ENCODE measurements at places on chromosomes 2 and 18. TPM values are rescaled to one million over a fixed set of nuclear protein-coding genes. Genes with fewer than 3 reads are reported as not detected.

Gene IL1R1
- polyA plus RNA-seq, result 31.2 TPM

Gene CDH19
- 0.40 TPM for polyA plus RNA-seq

Gene TGFA
- 16.2 TPM for polyA plus RNA-seq

Gene IL36RN
- polyA plus RNA-seq, result not detected

Gene TMEM163
- 2.4 TPM for polyA plus RNA-seq

Gene COX7A2L
- polyA plus RNA-seq, result 164 TPM

Gene PPP1R1C
- polyA plus RNA-seq, result 3.3 TPM

Gene DSG3
- not detected for polyA plus RNA-seq

Gene PROC
- polyA plus RNA-seq, result 0.50 TPM

GRCh38 chr2:241922411-241922810 is 52.9 kb downstream of the RTP5 start:
- no peak for DNase-seq

GRCh38 chr2:239370876-239371725 is 29.7 kb downstream of the HDAC4 start:
- no peak for DNase-seq

DNA sequence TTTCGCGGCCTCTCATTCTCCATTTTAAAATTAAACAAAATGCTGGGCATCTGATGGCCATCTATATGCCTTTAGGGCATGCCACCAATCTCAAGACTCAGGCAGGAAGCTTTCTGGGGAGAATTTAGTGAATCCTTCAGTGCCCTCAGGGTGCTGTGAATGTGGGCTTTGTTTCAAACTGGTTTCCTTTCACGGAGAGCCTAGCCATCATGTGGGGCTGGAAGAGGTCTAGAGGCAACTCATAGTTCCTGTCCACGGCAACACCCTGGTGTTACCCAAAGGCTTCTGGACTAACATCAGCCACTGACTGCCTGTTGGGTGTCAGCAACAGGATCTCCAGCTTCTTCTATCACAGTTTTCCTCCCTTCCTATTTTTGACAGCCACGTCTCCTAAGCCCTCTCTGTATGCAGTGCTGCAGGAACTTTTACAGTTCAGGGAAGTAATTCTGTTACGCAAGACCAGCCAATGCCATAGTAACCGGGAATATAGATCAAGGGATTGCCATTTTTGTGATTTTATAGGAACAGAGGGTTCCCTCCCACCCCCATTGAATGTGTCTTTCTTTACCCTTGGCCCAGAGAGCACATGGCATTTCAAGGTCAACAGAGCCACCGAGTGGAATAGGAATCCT is 7.9 kb upstream of the WDR33 start:
- no peak for DNase-seq

GRCh38 chr2:176126929-176127773 is 2.4 kb upstream of the HOXD8 start:
- no peak for DNase-seq

- DNase-seq, result no peak
Observed at GRCh38 chr2:233416706-233417105, 62.4 kb downstream of the DGKD start.

GRCh38 chr2:42755191-42755880 is 8.6 kb downstream of the OXER1 start:
- no peak for DNase-seq

DNA sequence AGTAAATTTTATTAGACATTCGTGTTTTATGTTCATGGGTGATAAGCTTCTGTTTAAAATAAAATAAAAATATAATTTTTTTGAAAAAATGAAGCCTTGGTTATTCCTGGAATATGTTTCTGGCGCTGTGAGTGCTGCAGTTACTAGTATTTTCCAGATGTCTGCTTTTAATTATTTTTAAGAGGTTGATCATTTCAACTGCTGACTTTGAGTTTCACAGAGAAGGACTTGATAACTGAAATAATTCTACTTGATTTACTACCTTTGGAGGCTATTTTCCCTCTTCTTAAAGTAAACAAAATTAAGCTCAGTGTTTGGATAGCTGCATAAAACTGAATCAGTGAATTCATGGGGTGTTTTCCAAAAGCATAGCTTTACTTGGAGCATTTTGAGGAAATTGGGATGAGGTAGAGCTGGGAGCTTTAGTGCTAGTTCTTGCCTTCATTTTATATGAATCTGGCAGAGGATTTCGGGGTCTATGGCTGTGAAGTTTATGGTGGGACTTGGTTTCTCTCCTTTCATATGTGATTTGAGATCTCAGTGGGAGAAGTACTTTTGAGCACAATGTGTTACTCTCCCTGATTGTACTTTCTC is 666.5 kb downstream of the DCDC2C start:
- peak; percentile 24 for DNase-seq

DNA sequence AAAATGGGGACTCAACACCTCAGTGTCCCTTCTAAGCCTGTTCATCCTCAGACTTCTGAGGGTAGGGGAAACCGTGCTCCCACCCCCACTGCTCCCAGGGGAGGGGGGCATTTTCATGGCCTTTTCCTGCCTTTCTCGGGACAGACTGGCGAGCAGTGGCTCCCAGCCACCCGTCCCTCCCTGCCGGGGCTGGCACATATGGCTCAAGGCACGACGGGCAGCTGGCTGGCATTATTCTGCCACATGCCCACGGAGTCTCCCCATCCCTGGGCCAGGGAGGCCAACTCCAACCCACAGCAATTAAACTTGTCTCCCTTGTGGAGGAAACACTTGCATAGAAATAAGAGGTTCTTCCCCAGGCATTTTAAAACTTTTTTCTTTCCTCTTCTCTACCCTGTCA is 148.5 kb upstream of the CBLN2 start:
- no peak for DNase-seq

DNA sequence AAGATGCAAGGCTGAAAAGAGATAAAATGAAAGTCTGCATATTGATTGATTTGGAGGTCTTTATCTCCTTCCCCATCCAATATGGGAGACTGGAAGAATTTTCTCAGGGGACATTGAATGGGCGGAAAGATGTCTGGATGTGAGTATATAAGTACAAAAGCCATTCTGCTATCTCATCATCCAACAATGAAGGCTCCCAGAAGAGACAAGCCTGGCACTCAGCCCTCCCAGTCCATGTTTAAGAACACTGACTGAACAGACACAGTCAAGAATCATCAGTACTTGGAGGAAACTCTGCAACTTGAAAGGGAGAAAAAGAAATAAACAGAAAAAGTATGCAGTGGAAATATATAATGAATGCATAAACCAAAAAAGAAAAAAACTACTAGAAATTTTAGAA is 80.9 kb downstream of the PTRHD1 start:
- DNase-seq, result no peak

- DNase-seq, result no peak
Observed at GRCh38 chr2:175187378-175187777, 5.9 kb upstream of the ATP5MC3 start.

DNA sequence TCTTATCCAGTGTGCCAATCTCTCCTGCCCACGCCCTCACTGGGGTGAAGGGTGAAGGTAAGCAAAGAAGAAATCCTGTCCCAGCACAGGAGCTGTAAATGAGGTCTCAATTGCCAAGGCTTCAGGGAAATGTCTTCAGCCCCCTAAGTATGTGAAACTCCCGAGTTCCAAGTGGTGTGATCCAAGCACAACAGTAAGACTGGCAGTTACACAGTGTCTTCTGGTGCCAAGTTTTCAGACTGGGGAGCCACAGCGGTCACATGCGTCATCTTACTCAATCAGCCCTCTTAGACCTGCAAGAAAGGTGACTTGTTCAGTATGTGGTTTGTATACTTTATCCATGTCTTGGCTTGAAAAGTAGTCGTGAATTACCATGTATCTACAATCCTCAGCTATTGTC is 55.0 kb upstream of the SPRED2 start:
- DNase-seq, result no peak

- no peak for DNase-seq
Observed at GRCh38 chr2:1758171-1758570, 13.9 kb upstream of the PXDN start.

- no peak for DNase-seq
Observed at GRCh38 chr18:37639846-37640245, 74.2 kb upstream of the CELF4 start.

DNA sequence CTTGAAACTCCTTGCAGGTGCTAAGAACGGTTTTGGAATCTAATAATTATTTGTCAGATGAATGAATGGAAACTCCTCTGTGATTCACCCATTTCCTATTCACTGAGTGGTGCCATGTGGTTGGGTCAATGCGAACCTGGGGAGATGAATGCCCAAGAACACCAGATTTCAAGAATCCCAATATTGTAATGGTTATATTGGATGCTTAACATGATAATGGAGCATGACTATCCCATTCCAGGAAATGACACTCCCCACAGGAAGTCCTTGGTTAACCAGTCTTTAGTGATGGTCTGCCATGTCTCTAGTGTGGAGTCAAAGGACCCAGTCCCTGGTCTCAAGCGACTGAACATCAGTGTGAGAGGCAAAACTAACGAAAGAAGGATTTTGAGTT is 67.9 kb upstream of the ST3GAL5 start:
- DNase-seq, result no peak

DNA sequence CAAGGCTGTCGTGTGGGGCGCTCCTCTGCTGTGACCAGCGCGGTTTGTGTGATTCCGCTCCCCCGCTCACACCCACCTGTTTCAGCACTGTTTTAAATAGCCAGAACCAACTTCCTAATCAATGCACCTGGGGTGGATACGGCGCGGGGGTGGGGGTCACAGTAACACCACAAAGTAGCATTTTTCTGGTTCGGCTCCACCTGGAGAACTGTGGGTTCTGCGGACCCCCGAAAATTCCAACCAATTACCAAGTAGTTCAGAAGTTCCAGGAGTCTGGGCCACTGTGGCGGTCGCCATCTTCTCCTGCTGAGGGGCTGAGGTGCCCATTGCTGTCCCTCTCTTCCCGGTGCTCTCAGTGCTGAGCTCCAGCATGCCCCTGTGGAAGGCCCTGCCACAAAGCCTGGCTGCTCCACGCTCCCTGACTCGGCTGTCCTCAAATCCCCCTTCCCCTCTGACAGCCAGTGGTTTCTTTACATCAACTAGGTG is 79.4 kb downstream of the GFPT1 start:
- no peak for DNase-seq
